Epithelial cell of prostate (primary cell): ENCODE measurements at places on chromosomes 4 and X.

DNA sequence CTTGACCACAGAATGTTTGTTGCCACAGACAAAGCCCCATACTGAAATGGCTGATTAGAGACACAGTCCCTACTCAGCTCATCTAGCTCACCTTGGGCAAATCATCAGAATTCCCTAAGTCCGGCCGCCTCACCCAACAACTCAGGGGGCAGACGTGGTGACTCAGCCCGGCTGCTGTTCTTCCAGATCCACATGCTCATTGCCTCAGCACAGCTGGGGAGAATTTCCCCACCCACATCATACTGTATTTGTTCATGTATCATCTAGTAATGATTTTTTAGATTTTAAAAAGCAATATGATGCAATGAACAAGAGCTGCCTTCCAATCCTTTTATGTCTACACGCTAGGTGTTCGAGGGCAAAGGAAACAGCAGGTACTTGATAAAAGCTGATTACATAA is 333.8 kb upstream of the TENM3 start:
- DNase-seq = no peak

- DNase-seq = no peak
These were observed 274.9 kb upstream of the LDB2 start for GRCh38 chr4:17173300-17173699.

DNA sequence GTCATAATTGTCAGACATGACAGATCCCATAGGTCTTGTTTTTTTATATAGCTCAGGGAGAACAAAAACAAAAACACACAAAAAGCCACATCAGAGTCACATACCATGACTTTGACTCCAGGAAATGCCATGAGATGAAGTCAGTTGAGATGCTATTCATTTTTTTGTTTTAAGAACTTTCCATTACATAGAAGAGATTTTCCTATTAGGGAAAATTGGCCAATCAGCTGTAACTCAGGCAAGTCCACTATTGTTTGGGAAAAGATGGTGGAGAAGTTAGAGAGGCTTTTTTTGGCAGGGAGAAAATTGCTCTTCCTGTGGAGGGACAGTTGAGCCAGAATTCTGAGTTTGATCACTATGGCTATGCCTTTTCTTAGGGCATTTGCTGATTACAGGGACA is 72.6 kb downstream of the SMARCA5 start:
- no peak for DNase-seq

DNA sequence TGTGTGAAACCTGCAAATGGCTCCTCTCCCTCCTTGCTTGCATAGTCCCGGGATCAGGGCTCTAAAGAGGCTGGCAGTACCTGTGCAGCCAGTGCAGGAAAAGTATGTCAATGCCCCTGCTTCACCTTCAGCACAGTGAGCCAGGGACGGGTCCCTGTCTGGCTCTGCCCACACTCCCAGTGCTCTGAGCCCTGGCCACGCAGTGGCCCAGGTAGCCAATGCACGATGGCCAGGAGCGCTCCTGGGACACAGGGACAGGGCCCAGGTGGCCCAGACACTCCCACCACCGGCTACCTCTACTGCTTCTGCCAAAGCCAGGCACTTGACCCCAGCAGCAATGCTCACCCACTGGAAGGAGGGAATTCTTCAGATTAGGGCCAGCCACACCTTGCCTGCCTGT is 68.0 kb upstream of the MAGEA10 start:
- DNase-seq = no peak

- DNase-seq = no peak
These were observed at the start of gene MPP1 for GRCh38 chrX:154804957-154805695. Gene MPP1, minus strand, starts transcription at chrX:154805485. Its CDS starts 112 bp downstream, at chrX:154805373.

- no peak for DNase-seq
These were observed 41.7 kb upstream of the H2AZ1 start for GRCh38 chr4:99991741-99992140.

DNA sequence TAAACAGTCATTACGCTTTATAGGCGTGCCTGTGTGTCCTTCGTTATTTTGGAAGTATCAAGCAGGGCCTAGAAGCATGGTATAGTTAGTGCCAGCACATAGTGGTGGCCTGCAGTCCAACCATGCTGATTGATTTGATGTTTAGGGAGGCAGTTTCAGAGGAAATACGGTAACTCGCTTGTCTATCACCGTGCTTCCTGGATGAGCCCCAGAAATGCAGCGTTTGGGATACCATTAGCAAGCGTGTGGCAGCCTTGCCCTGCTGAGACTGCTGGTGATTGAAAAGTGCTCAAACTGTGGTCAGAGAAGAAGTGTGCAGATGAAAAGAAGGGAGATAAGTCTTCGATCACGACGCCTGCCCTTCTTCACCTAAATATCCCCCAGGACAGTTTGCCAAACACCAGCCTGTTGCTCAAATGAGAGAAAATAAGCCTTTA is 158.4 kb downstream of the CHIC2 start:
- DNase-seq = no peak

- DNase-seq = no peak
These were observed 31.4 kb downstream of the HMX1 start for GRCh38 chr4:8840006-8840793.

GRCh38 chr4:84258905-84259830 is 239.9 kb downstream of the NKX6-1 start:
- DNase-seq = no peak

- DNase-seq = no peak
These were observed 56.9 kb downstream of the METTL14 start for GRCh38 chr4:118742050-118742449.

DNA sequence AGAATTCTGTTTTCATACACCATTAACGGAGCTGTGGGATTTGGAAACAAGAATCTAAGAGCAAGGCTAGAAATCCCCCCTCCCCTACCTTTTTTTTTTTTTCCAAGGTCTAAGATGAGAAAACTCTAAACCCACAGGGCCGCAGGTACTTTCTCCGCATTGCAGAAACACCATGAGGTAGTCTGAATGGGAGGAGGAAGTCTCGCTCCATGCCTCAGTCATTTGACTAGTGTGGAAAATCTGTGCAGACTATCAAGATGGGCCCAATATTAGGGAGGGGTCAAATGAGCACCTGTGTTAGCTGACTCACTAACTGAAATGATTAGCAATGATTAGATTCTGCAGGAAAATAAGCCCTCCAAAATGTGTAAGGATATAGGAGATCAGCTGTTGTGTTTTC is 40.9 kb upstream of the MAP3K15 start:
- DNase-seq = no peak

GRCh38 chr4:161188578-161188977 is 975.2 kb downstream of the FSTL5 start:
- DNase-seq = no peak

DNA sequence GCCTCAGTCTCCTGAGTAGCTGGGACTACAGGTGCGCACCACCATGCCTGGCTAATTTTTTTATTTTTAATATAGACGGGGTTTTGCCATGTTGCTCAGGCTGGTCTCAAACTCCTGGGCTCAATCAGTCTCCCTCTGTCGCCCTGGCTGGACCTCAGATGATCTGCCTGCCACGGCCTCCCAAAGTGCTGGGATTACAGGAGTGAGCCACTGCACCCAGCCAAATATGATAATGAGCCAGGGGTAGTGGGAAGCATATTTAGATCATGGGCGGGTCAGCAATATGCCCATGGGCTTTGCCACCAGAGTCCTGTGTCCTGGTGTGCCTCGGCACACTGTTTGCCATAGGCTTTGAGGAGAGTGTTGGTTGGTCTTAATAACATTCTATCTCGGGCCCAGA is 71.8 kb downstream of the FAM193A start:
- DNase-seq = no peak

GRCh38 chrX:57929373-57929772 is 19.1 kb upstream of the ZXDA start:
- no peak for DNase-seq

- no peak for DNase-seq
These were observed 226.9 kb downstream of the ARHGAP24 start for GRCh38 chr4:85701861-85702321.

GRCh38 chr4:43651991-43652390 is 759.5 kb downstream of the GRXCR1 start:
- DNase-seq = no peak

DNA sequence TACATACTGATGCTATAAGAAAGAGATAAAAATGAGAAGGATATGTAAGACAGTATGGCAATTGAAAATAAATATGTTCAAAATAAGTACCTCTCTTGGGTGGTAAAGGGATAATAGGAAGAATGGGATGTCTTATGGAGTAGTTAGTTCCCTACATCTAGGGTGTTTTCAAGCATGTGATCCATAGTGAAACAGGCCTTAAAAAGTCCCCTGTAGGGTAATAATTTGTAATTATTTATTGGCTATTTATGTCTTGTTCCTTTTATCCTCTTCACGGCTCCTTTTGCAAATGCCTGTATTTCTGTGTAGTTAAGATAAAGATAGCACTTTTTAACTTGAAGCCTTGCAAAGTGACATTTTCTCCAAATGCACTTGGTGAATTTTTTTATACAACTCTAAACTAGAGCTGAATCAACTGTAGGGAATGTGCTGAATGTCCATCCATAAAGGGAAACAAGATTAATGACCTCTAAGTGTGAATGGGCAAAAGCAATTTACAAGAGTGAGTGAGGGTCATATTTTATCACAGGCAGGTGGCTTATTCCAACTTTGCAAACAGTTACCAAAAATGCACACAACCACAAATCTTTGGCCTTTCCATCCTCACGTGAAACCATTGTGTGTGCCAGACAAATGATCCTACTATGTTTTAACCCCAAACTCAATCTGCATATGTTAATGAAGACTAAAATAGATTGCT is 299.0 kb downstream of the KCNIP4 start:
- no peak for DNase-seq

GRCh38 chrX:23849241-23849640 is 58.5 kb downstream of the APOO start:
- DNase-seq = no peak

DNA sequence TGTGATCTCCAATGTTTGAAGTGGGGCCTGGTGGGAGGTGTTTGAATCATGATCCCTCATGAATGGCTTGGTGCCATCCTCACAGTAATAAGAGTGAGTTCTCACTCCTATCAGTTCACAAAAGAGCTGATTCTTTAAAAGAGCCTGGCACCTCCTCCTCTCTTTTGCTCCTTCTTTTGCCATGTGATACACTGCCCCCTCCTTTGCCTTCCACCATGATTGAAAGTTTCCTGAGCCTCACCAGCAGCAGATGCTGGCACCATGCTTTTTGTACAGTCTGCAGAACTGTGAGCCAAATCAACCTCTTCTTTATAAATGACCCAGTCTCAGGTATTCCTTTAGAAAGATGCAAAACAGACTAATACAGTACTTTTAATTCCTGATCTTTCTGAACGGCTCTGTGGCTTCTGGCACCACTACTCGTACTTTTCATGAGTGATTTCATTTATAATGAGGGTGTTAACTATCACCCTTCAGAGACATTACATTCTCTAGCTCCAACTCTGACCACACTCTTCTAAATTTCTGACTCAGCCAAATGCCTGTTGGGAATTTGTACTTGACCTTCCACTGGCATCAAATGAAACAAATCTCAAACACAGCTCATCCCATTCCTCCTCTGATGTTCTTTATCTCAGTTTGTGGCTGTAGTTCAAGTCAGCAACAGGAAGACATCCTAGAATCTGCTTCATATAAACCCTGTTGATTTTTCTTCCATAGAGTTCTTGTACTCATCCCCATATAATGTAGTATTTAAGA is 4.2 kb downstream of the UFSP2 start:
- no peak for DNase-seq

GRCh38 chrX:9378980-9379696 is 85.7 kb upstream of the TBL1X start:
- DNase-seq = peak; percentile 45

DNA sequence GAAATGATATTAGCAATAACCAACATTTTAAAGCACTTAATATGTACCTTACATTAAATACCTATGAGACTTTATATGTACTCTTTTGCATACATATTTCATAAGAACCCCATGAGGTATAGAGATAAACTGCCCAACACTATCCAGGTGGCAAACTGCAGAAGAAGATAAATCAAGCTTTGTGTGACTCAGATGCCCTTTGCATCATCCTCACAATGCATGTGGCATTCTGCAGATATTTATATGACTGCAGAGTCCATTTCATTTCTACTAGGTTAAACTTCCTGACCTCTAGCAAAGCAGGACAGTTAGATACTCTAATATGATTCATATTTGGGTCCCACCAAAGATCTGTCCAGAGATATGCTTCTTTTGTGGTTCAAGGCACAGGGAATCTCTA is 85.6 kb upstream of the RASGEF1B start:
- DNase-seq = no peak

GRCh38 chr4:182068920-182069319 is 174.3 kb upstream of the TENM3 start:
- DNase-seq = no peak

DNA sequence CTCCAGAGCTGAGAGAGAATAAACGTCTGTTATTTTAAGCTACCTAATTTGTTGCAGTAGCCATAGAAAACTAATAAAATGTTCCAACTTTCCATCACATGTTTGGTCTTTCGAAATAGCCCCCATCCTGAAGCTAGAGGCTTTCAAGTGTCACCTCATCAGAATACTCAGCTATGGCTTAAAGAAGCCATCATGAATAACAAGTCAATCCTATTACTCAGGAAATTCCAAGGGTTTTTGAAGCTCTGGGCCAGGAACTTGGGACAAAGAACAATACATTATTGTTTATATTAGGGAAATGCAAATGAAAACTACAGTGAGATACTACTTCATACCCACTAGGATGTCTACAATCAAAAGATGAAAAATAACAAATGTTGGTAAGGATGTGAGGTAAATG is 42.2 kb downstream of the TBCK start:
- DNase-seq = no peak

GRCh38 chrX:49286136-49286535 is 16.5 kb downstream of the PPP1R3F start:
- no peak for DNase-seq

DNA sequence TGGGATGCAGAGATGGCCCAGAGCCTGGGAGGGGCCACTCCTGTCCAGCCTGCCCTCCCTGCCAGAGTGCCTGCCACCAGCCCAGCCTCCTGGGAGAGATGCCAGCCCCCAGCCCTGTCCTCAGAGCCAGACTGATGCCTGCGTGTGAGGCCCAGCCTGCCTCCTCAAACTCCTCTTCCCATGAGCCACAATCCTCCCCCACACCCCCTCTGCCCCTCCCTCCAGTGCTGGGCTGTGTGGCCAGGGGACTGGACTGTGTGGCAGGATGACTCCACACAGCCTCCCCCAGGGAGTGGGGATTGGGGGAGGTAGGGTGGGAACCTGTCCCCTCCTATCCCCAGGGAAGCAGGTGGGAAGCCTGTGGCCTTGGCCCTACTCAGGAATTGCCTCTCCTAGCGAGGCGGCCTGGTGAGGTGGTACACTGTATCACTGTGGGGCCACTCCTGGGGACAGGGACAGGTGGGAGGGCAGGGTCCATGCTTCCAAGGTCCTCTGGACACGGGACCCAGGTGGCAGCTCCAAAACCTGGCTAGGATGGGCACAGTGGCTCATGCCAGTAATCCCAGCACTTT is 4.3 kb upstream of the SH3BP2 start:
- no peak for DNase-seq

DNA sequence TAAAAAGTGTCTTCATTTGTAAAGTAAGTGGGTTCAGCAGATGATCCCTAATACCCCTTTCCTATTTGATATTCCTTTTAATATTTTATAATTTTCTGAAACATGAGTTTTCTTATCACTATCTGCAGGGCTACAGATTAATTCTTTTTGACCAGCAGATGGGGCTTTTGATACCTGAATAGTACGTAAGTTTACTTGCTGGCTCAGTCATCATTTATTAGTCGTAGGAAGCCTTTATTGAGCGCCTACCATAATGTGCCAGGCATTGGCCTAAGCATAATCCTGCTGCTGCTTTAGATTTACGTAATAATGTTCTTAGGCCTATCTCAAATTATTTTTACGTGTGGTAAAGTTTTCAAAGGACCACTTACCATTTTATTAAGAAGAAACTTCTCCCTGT is 33.1 kb downstream of the OSTC start:
- DNase-seq = no peak

GRCh38 chrX:131322651-131323050 is 33.5 kb upstream of the IGSF1 start:
- no peak for DNase-seq

GRCh38 chr4:127783955-127784770 is 2.0 kb downstream of the HSPA4L start:
- no peak for DNase-seq
